ENCODE measurements at places on chromosomes 7 and 10.

DNA sequence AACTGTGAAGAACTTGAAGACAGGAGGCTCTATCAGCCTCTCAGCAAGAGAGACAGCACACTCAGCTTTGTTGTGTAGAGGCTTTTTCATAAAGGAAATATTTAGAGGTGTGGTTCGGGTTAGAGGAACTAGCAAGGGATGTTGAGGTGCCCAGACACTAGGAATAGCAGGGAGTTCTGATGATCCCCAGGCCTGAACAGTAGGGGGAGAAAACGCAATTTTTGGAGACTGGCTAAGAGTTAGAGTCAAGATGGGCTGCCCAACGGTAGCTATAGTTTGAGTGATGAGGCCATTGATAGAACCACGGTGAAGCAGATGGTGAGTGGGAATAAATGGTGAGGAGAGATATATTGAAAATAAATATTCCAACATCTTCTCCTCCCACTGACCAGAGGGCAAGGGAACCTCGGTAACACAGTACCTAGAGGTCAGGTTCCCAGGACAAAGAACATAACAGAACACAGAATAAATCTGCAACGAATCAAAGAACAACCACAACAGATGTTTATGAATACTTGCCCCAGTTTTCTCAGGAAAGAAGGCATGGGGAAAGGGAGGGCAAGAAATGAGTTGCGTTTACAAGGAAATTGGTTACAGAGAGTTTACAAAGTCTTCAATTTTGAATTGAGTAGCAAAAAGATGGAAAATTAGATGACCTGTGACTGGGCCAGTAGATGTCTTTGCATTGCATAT lies 24.2 kb upstream of the BPGM start:
- DNase-seq: no peak

DNA sequence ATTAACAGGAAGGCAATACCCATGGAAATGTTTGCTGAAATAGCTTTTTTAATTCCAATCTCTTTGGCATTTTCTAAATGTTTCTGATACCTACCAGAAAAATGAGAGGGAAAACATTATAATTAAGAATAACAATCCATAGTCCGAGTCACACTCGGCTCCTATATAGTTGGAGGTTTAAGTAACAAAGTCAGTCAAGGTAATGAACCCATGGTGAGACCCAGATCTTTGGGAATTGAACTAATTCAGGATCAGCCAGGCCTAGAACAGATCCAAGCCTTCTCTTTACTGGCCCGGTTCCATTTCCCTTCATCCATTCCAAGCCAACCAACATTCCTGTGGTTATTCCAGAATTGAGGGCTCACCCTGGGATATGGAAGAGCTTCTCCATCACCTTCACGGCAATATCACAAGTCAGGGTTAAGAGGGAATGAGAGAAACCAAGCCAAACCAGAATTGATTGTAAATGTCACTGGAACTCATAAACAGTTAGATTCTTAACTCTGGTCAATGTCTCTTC lies 28.3 kb downstream of the ABCB4 start:
- no peak for DNase-seq

- peak; percentile 2 for DNase-seq
Observed at GRCh38 chr10:84140036-84140379, 699 bp downstream of the GHITM start.

DNA sequence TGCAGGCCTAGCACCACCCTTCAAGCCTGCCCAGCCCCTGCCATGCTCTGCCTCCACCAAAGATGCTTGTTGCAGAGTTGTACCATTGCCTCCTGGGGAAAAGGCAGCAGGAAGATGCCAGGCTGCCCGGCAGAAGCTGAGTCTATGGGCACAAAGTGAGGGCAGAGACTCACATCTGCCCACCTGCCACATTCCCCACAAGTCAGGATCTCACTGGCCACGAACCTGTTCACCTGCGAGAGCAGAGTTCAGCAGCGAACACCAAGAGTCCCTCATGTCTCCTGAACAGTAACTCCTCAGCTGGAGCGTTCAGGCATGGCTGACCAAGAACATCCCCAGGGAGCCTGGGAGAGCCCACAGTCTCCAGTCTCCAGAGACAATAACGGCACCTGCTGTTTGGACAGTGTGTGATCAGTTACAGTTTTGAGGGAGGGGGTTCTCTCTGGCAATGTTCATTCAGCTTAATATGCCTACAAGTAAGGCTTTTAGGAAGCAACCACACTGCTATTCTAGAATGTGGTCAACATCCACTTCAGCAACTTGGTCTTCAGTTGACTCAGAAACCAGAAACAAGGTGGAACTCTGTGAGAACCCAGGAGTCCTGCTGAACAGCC lies 78.5 kb downstream of the GRID1 start:
- DNase-seq: peak; percentile 28

GRCh38 chr7:44173911-44174693 lies 15.1 kb downstream of the GCK start:
- DNase-seq: no peak

GRCh38 chr10:99914236-99914635 lies 95.5 kb downstream of the DNMBP start:
- no peak for DNase-seq

- no peak for DNase-seq
Observed at GRCh38 chr7:153509768-153510167, 542.4 kb upstream of the DPP6 start.

GRCh38 chr7:14395860-14396259 lies 406.4 kb upstream of the ETV1 start:
- DNase-seq: no peak

DNA sequence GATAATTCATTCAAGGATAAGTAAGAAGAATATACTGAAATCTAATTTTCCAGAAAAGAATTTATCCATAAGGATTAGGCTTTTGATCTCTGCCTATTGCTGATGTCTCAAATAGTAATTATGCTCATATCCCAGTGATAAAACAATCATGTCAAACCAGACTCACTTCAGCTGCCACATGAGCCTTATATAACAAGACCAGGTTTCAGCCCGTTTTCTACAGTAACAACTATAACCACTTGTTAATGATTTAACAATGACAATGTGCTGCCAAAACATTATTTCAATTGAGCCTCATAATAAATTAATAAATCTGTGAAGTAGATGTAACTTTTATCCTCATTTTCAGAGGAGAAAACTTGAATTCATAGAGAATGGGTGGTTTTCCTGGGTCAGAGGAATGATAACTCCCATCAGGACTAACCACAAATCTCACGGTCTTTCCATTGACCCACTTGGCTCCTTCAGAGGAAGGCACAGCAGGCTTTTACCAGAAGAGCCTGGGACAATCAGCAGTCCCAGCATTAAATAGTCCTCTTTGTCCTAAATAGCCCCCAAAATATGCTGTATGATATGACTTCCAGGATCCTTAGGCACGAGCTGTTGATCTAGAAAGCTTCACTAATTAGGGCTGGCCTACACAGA lies 42.5 kb upstream of the SLIT1 start:
- DNase-seq: no peak

DNA sequence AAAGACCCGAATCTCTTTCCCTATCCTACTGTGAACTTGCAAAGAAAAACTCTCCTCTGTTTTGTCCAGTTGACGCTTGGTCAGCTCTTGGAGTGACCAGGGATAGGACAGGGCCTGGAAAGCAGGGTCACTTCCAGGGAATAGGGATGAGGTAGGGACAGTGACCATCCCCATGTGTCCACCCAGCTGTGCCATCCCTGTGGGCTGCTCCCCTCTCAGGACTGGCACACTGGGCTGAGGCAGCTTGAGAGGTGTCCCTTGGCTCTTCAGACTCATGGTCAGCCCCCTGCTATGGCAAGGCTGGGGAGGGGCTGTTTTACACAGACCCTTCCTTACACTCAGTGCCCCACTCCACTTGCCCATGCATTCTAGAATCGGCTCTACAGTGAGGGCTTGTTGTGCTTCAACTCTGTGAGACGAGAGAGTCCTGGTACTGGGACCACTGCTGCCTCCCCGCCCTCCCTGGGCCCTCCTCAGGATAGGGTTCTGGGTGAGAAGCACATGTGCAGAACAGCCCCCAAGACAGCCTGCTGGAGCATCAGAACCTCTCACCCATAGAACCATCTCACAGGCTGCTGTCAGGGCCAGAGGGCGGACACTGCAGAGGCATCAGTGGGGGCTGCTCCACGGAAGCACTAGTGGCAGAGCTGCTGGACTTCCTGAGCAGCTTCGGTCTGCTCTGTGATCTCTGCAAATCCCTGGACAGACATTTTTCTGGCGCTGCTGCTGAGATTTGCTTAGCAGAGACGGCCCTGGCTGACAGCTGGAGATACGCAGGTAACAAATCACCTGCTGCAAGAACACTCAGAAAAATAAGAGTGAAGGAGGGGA lies 202.8 kb upstream of the CXCL12 start:
- DNase-seq: no peak

DNA sequence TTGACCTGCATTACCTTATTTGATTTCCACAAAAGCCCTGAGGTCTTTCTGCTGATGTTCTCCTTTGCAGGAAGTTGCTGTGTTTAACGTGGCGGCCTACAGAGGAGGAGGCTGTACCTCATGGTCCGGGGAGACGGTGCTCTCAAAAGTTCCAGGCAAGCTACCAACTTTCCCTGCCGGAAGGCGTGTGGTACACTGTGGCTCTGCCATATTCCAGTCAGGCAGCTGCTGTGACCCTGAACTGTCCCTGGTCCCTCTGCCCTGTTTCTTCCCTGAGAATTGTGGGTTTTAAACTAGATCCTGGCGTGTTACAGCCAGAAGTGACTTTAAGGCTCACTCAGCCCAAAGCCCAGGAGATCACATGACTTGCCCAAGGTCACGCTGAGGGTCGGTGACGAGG lies 139.2 kb downstream of the TEX36 start:
- DNase-seq: no peak

GRCh38 chr10:4301291-4302045 lies 516.5 kb upstream of the KLF6 start:
- no peak for DNase-seq

DNA sequence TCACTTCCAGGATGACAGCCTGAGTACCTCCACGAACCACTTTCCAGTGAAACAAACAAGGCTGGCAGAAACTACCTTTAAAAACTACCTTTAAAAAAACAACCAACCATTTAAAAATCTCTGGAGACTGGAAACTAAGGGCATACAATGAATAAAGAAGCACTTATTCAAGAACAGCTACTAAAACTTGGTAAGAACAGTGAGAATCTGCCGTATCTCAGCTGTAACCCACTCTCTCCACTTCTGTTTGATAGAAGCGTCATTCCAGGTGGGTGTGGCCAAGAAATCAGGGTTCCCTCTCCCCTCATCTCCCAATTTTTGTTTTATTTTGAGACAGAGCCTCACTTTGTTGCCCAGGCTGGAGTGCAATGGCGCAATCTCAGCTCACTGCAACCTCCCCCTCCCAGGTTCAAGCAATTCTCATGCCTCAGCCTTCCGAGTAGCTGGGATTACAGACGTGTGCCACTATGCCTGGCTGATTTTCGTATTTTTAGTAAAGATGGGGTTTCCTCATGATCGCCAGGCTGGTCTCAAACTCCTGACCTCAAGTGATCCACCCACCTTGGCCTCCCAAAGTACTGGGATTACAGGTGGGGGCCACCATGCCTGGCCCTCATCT lies 158.8 kb upstream of the CHST15 start:
- no peak for DNase-seq

GRCh38 chr10:70664702-70665195 lies 7.6 kb upstream of the ADAMTS14 start:
- peak; percentile 24 for DNase-seq
